ENCODE measurements at places on chromosomes 3 and 15.

DNA sequence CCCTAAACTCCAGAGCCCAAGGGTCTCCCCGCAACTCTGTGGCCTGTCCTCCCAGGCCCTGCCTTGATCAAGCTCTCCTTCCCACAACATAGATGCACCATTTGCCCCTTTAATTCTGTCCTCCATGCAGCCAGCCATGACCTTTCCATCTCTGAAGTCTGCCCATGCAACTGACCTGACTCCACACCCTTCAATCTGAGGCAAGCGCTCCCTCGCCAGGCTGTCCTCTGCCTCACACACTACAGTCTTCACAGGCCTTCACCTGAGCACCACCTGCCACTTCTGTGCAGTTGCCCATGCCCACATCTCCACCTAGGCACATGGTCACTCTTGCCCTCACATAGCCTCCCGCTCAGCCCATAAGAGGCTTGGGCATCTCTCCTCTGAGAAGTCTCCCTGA lies 244.0 kb downstream of the OCA2 start:
- no peak for DNase-seq

DNA sequence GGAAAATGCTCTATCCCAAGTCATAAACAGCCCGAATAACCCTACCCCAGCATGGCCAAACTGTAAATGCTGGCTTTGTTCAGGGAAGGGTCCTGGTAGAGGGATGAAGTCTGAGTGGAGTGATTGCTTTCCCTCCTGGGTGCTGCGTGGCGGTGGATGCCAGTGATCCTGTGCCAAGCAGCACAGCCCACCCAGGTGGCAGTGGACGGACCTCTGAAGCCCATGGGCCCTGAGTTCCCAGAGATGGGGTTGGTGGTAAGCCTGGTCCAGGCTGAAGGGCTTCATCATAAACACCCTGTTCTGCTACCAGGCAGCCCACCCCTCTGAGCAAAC lies 69.3 kb upstream of the ITGA11 start:
- no peak for DNase-seq

GRCh38 chr3:99526921-99527320 lies 111.5 kb upstream of the COL8A1 start:
- DNase-seq: no peak

DNA sequence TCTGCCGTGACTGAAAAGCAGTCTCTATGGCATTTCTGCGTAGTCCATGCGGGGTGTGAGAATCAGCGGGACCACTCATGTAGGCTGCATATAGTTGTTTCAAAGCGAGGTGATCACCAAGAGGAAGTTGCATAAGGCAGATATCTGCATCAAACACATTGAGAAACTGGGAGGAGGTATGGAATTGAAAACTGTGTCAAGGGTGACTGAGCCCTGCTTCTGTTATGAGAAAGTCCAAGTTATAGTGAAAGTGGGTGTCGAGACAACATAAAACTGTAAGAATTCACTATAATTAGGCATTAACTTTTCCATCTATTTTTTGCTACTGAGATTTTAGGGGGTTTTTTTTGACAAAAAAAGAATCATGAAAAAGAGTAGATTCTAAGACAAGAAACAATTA lies 109.3 kb downstream of the ZIC1 start:
- DNase-seq: no peak

GRCh38 chr3:32448686-32449474 lies 53.8 kb downstream of the CMTM6 start:
- no peak for DNase-seq

DNA sequence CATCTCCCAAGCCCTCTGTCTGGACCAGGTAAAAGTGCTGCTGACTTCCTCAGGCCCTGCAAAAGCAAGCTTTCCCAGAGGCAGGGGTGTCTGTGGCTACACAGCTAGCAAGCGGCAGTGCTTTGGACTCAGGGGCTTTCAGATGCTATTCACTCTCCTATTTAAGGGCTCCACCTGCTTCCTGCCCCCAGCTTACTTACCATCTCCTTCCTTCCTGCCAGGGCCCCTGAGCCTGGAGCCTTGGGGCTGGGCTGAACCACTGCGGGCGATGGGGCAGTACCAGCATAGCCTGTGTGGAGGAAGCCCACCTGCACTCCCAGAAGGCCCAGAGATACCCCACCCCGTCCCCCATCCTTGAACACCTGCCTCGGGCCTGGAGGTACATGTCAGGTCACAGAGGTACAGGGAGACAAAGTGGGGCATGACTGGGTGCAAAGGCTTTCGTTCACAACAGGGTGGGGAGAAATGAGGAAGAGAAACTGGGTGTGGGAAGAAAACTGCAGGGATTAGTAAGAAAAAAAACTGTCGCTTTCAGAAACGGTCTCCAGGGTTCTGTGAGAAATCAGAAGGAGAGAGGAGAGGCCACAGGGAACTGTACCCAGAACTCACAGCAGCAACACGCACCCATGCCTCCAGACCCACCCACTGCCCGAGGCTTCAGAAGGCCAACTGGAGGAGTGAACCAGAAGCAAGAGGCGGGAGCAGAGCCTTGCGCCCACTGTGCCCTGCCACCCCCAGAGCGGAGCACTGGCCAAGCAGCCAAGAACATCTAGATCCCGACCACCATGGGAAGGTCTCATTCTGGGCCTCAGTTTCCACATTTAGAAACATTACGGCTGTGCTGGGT lies 49.5 kb downstream of the CCDC12 start:
- DNase-seq: no peak

GRCh38 chr3:167864552-167864874 lies 129.0 kb downstream of the SERPINI1 start:
- no peak for DNase-seq

DNA sequence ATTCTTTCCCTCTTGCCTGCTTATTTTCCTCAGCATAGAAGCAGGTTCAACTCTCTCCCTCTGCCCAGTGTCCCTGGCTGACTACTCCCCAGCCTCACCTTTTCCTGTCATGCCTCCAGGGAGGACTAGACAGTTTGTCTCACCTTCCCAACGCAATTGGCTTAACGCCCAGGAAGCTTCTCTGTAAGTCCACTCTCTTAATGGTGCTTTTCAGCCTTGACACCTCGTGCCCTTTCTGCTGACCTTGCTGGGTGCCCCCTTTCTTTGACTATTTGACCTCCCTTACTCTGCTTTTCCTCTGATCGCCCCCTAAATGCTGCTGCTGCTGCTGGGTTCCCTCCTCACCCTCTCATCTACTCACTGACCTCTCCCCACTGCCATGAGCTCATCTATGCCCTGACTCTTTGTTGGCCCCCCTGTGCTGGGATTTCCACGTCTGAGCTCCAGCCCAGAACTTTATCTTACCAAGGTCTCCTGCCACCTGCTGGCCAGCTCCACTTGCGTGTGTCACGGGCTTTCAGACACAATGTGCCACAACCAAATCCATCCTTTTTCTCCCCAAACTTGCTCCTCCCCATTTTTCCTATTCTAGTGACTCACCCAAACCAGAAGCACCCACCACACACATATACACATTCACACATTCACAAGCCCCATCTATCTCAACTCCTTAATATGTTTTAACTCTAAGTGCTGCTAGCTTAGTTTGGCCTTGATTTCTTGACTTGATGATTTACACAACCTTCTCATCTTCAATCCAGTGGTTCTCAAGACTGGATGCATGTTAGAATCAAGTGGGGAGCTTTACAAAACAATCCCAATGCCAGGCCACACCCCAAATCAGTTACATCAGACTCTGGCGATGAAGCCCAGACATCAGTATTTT lies 16.6 kb downstream of the EPB42 start:
- no peak for DNase-seq

DNA sequence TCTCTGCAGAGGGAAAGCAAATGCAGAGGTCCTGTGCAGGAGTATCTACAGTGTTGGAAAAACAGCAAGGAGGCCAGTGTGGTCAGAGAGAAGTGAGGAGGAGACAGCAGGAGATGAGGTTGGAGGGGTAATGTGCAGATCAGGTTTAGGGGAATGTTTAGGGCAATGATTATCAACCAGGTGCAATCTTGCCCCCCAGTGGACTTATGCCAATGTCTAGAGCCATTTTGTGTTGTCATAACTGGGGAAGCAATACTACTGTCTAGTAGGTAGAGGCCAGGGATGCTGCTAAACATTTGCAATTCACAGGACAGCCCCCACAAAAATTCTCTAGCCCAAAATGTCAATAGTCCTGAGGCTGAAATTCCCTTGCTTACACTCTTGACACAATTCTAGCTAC lies 13.1 kb downstream of the CCDC191 start:
- no peak for DNase-seq

GRCh38 chr3:18778598-18778997 lies 353.5 kb upstream of the SATB1 start:
- DNase-seq: no peak

DNA sequence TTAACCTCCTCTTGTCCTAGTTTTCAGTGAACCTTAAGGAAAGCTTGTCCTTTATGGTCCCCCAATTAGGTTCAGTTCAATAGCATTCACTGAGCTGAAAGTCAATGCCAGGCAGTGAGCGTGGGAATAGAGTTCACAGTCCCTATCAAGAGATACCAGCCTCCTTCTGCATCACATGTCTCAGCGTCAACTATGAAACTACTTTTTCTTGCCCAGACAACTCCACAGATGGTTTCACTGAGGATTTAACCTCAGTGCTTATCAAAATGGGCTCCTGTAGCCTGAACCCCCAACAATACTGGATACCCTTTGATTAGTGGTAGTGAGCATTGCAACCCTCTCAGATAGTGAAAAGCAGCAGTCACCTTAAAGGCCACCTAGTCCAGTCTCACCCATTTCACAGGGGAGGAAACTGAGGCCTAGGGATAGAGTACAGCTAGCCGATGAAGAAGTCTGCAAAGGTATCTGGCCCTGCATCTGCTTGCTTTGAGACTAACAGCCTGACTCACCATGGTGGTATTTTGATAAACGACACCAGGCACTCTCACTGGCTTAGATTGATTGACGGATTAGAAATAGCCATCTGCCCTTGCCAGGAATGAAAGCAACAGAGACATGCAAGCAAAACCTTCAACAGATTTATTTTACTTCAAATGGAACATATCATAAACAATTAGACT lies 1.6 kb upstream of the UBA3 start:
- DNase-seq: no peak

DNA sequence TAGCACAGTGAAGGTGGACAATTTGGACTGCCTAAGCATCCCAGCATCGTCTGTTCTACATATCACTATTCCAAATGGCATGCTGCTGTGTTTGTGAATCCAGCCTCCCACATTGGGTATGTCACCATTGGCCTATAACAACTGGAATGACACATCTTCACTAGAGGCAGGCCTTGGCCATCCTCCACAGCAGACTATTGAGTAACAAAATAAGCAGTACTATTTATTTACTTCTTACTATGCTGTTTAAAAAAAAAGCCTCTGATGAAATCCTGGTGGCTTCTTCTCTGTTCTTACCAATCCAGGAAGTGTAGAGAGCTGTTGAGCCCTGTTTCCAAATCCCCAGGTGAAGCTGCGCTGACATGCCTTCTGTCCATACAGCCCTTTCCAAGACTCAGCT lies 30.6 kb upstream of the CERS3 start:
- no peak for DNase-seq

DNA sequence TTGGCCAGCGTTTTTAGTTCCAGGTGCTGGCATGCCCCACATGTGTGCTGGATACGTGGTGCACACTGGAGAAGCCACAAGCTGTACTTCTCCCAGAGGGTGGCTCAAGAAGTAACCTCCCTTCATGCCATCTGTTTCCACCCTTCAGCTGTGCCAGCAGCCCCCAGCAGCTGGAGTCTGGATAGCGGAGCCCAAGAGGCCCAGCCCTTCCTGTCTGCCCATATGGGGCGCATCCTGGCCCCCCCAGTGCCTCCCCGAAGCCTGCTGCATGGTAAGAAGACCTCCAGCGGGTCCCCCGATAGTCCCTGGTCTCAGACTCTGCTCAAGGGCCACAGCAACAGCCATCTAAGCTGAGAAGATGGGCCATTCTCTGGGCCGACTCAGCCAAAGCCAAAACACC lies 5.8 kb upstream of the MANF start:
- no peak for DNase-seq

- no peak for DNase-seq
These were observed 583.0 kb upstream of the GOLIM4 start for GRCh38 chr3:168678730-168679129.

- DNase-seq: no peak
These were observed 1.7 kb upstream of the FAM3D start for GRCh38 chr3:58668247-58668646.

- DNase-seq: no peak
These were observed 12.2 kb downstream of the RNF123 start for GRCh38 chr3:49701388-49702077.

GRCh38 chr3:13378155-13378554 lies 42.0 kb downstream of the NUP210 start:
- DNase-seq: no peak

- no peak for DNase-seq
These were observed 36.3 kb downstream of the APBA2 start for GRCh38 chr15:28921919-28922706.

- DNase-seq: no peak
These were observed 72.0 kb upstream of the PCSK6 start for GRCh38 chr15:101561584-101561906.

DNA sequence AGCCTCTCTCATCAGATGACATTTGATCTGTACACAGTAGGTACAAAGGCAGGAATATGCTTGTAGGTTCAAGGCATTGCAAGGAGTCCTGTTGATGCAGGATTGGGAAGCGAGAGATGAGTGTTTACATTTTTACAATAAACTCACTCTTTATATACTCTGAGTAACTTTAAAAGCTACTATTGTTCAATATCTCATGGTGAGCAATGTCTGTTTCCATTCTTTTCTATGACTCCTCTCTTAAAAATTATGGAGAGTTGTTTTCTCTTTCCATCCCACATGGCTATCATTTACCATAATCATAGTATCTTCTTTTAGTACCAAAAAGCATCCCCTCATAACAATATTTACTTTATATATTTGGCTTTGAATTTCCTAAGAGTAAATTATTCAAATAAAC lies 314.0 kb upstream of the CDIN1 start:
- no peak for DNase-seq

GRCh38 chr3:56855856-56856512 lies 54.2 kb upstream of the ARHGEF3 start:
- no peak for DNase-seq

- no peak for DNase-seq
These were observed 894.7 kb downstream of the OTOL1 start for GRCh38 chr3:162391301-162391700.

- no peak for DNase-seq
These were observed 250.2 kb downstream of the LPP start for GRCh38 chr3:188404124-188404523.

GRCh38 chr15:50783411-50783810 lies 17.9 kb upstream of the SPPL2A start:
- no peak for DNase-seq

DNA sequence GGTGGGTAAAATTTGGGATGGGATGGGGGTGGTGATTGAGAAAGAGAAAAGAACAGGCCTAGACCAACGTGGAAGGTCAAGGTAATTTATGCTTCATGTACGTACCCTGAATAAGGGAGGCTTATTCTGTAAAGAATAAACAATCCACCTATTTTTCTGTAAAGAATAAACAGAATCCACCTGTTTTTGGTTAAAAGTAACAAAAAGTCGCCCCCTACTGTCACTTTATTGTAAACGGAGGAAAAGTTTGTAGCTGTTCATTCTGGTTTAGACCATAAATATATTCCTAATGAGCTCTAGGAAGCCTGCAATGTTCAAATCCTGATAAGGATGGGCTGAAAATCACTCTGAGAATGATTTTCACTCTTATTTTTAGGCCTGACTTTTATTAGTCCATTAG lies 23.5 kb upstream of the SQOR start:
- DNase-seq: no peak

GRCh38 chr15:63348392-63348791 lies 33.3 kb downstream of the CA12 start:
- no peak for DNase-seq

- DNase-seq: no peak
These were observed 151.8 kb upstream of the DPH6 start for GRCh38 chr15:35697549-35698299.

- no peak for DNase-seq
These were observed 390.3 kb upstream of the DPH6 start for GRCh38 chr15:35936284-35936683.

GRCh38 chr3:162165346-162165745 lies 668.7 kb downstream of the OTOL1 start:
- no peak for DNase-seq

Data from left kidney (tissue), 8 donors.